ENCODE measurements at places on chromosomes 7 and 10.
A peak's percentile ranks its signal among the peaks of the same experiment; 100 is the strongest.

- DNase-seq: no peak
These were observed 1.7 kb upstream of the TBX20 start for GRCh38 chr7:35255443-35256255.

DNA sequence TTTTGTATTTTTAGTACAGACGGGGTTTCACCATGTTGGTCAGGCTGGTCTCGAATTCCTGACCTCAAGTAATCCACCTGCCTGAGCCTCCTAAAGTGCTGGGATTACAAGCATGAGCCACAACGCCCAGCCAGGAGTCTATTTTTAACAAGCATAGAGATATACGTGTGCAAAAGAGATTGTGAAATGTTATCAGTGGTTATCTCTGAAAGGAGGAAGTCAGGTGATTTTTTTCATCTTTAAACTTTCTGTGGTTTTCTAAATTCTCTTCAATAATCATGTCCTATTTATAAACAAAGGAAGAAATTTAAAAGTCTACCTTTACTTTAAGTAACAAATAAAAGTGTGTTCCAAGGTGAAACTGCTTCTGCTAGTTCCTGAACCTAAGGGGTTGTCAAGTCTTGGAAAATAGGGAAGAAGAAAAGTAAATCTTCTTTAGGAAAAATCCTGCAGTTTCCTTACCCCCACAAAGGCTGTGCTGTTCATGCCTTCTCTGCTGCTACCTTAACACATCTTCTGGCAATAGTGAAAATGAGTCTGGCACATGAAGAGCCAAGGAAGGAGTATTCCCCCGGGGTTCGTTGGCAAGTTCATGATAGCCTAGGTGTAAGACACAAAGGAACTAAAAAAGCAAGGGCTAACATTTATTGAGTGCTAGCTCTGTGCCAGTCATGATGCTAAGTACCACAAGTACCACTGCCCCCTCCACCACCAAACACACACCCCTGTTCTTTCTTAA is 51.1 kb downstream of the CYP26A1 start:
- no peak for DNase-seq

- DNase-seq: no peak
These were observed 176.4 kb downstream of the TAX1BP1 start for GRCh38 chr7:27916372-27916771.

- no peak for DNase-seq
These were observed 13.1 kb downstream of the MAT1A start for GRCh38 chr10:80276335-80276734.

DNA sequence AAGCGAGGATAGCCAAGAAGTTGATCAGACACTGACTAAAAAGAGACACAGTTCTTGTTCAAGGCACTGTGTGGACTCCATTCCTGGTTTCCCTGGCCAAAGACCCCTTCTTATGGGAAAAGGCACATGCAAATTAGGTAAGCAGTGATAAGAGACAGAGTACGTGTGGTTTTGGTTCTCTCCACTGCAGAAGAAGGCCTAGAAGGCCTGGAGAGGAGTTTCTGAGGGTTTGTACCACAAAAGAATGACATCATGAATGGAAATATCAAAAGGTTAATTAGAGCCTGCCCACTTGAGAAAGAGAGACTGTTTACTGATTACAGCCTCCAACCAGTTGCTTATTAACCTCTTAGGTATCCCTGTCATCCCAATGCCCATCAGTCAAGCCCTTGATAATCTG is 137.5 kb downstream of the ZNF365 start:
- peak; percentile 31 for DNase-seq

- DNase-seq: peak; percentile 46
These were observed 208.3 kb downstream of the PPP1R3A start for GRCh38 chr7:113710310-113711096.

DNA sequence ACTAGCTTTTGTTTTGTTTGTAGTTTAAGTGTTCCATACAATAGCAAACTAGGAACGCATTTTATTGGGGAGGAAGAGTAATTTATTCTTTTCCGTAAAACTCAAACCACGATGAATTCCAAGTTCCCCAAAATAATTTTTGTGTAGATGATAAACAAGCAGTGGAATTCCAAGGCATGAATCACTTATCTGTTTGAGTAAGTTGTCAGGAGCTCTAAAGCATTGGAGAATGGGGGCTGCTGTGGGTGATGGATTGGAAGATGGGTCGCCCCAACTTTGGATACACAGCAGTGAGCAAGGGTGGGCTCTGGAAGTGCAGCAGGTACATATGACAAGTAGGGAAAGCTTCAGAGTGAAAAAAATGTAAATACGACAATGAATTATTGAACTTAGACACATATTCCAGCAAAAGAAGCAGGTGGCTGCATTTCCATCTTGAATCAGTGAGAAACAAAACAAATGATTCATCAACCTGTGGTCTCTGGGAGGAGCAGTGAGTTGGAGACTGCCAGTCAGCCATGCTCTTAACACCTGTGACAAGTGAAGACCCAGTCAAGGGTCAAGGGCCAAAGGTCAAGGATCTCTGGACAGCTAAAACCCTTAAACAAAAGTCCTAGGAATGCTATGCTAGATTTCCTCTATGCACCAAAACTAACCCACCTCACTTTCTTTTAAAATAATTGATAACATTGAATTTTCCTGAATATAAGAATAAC is 34.2 kb upstream of the ADRB1 start:
- DNase-seq: no peak

- no peak for DNase-seq
These were observed 1.7 kb upstream of the MRLN start for GRCh38 chr10:59754951-59755350.

DNA sequence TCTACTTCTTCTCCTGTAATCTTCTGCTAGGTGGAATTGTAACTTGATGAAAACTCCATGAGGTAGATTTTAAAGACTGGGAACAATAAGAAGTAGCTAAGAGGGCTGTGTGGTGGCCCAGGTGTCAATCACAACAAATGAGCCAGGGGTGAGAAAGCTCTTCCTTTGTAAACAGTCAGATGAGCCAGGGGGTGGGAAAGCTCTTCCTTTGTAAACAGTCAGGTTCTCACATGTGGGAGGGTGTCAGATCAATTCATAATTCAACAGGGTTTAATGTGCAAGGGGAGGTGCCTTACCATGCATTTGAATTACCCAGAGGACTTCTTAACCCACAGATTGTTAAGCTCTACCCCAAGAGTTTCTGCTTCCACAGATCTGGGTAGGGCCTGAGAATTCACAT is 312.4 kb upstream of the AUTS2 start:
- DNase-seq: no peak

DNA sequence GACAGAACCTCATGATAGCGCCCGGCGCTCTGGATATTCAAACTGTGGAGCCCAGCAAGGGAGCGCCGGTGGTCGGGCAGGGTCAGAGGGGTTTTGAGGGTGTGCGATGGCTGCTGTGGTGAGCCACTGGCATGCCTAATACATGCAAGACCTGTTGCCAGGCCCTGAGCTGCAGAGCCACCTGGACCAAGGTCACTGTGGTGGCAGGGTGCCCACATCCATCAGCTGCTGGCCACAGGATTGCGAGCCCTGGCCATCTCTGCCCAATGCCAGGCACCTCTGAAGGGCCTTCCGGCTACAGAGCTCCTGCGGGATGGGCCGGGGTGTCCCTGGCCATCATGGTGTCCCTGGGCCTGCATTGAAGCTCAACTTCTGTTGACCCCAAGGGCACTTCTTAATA is 123.0 kb upstream of the TNRC18 start:
- no peak for DNase-seq

DNA sequence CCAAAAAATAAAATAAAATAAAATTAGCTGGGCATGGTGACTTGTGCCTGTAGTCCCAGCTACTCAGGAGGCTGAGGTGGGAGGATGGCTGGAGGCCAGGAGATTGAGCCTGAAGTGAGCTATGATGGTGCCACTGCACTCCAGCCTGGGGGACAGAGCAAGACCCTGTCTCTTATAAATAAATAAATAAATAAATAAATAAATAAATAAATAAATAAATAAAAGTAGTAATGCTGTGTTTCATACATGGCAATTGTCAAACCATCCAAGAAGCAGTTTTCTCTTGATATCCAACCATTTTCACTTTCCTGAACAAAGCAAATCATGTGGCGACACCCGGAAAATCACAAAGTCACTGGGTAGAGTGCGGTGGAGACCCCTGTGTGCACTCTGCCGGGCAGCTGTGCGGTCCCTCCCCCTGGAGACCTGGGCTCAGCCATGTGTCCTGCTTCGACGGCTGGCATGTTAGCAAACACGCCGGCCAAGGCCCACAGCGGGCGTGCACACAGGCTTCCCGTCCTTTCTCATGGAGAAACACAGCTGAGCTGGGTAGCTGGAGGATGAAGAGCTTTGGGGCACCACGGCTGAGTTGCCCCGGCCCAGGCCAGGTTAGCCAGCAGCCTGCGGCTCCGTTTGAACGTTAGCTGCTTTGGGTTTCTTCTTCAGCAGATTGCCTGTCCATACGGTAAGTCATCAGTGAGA is 22.3 kb upstream of the RNF32 start:
- DNase-seq: no peak

DNA sequence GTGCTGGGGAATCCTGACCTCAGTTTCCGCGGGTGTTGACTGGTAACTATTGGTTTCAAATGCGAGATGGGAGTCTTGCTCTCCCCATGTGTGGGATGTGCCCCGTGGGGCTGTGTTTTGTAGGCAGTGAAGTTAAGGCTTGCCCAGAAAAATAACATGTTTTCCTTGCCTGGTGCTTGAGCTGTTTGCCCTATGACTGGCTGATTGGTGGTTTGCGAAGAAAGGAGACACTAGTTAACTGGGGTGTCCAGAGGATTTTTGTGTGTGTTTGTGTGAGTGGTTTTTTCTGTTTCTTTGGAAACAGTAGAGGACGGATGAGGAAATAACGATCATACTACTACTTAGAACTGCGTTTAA is 61.9 kb downstream of the CREB5 start:
- no peak for DNase-seq

Data from GM10248 (cell line).